ENCODE measurements at places on chromosomes 5 and 9. TPM values are rescaled to one million over a fixed set of nuclear protein-coding genes. Genes with fewer than 3 reads are reported as not detected.

DNA sequence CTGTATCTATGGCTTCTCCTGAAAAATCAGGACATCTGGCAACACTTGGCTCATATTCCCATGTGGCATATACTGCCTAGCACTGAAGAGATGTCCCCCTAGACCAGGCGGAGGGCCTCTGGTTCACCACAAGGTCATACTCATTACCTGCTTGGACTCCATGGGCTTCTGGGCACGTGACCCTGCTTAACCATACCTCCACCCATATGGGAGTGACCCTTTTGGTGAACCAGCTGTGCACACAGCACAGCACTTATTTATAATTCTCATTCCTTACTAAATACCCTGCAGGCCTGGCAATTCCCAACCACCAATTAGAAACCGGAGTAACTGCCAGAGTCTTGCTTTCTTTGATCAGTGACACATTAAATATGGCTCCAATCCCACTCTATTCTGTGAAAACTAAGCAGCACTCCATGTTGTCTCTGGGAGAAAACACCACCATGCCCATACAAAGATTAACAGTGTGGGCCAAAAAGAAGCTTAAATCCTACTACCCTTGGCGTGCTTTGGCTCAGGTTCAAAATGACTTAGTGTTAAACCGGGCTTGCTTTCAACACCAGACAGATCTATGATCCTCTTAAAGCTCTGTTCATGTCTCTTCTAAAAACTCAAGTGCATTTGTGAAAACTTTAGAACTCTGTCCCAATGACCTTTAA is 57.7 kb downstream of the MTMR12 start:
- no peak overlapping the region for H3K4me3 ChIP-seq
- no peaks in the 10 kb centered on the region for H3K27me3 ChIP-seq
- no peaks in the 10 kb centered on the region for H3K4me1 ChIP-seq
- peaks cover 23% of the 10 kb centered on the region for H3K36me3 ChIP-seq

DNA sequence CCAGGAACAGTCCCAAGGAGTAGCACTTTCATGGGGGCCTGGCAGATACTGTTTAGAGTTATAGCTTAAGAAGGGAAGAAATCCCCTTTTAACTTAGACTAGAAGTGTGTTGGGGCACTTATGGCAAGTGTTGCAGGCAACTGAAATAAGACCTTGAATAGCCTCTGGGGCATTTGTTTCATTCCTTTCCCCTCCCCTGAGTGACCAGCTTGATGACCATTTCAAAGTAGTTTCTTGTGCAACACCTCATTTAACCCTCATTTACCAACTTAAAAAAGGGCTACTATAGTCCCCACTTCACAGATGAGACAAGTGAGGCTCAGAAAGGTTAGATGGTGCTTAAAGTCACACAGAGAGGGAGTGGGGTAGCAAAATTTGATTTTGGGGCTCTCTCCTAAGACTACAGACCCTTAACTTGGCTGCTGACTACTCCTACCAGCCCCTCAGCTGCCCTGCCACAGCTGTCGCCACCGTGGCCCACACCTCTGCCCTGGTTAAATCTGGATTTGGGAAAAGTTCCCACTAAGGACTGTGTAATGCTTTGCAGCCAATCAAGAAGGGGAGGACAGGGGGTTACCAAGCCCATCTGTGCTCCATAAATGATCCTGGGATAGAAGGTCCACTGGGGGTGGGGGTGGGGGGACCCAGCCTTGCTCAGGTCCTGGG is 5.5 kb downstream of the PDLIM4 start:
- H3K27me3 ChIP-seq, result no peaks in the 10 kb centered on the region
- H3K27ac ChIP-seq, result no peak overlapping the region
- no peaks in the 10 kb centered on the region for H3K36me3 ChIP-seq

- no peaks in the 10 kb centered on the region for H3K4me1 ChIP-seq
- DNase-seq, result no peak
- no peak overlapping the region for H3K27ac ChIP-seq
- no peak overlapping the region for H3K4me3 ChIP-seq
Measured at GRCh38 chr5:4862500-4862899, 277.6 kb upstream of the ADAMTS16 start.

DNA sequence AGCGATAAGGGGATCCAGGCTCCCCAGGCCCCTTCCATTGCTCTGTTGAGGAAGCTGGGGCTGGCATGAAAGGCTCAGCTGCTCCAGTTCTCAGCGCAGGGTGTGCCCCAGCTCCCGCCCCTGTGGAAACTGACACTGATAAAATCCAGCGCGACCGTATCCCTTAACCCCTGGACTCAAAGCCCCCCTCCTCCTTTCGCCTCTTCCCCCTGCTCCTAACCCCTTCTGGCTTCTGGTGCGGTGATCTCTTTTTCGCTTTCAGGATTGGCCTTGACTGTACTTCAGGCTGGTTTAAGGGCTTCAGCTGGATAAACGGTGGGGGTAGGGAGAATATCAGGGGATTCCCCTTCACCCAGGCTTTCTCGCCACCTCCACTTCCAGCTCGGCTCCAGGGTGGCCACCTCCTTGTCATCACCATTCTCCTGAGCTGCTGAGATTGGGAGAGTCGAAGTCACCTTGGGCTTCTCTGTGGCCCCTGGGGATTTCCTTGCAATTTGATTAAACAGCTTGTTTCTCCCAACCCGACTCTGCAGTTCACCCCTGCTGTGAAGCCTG is 843 bp downstream of the BSPRY start:
- peak; percentile 42 for DNase-seq
- H3K27me3 ChIP-seq, result no peaks in the 10 kb centered on the region
- H3K4me1 ChIP-seq, result peaks cover 31% of the 10 kb centered on the region
- H3K27ac ChIP-seq, result peak overlapping the region; percentile 90

- DNase-seq, result peak; percentile 32
- H3K27ac ChIP-seq, result no peak overlapping the region
- no peak overlapping the region for H3K4me3 ChIP-seq
- peaks cover 3% of the 10 kb centered on the region for H3K36me3 ChIP-seq
- peaks cover 20% of the 10 kb centered on the region for H3K4me1 ChIP-seq
Measured at GRCh38 chr5:32713770-32714381, 2.8 kb downstream of the NPR3 start.

DNA sequence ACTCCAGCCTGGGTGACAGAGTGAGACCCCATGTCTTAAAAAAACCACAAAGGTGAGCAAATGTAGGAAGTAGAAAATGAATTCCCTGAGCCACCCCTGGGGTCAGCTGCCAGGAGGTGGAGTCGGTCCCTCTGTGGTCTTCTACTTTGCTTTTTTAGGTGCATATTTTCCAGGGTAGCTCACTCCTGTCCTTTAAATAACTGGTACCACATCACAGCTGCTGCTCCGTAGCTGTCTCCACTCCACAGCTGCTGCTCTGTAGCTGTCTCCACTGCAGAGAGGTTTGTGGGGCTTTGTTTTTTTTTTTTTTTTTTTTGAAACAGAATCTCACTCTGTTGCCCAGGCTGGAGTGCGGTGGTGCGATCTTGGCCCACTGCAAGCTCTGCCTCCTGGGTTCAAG is 8.9 kb downstream of the WDR5 start:
- H3K36me3 ChIP-seq, result peaks cover 25% of the 10 kb centered on the region
- no peaks in the 10 kb centered on the region for H3K27me3 ChIP-seq
- H3K4me1 ChIP-seq, result peaks cover 10% of the 10 kb centered on the region
- H3K4me3 ChIP-seq, result no peak overlapping the region

DNA sequence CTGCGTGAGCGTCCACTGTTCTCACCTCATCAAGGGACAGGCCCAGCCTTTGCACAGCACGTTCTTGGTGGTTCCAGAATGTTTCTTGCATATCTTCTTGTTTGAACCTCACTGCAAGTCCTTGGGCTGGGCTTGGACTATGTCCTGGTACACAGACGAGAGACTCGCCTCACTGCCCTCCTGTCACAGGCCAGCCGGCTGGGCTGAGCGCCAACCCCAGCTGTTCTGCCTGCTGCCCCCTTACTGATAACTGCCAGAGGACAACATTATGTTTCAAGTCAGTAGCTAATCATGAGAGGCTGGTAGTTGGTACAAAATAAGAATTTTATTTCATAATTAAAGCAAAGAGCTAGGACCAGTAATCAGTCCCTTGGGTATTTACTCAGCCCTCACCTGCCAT is 52.8 kb upstream of the LRRTM2 start:
- DNase-seq, result no peak
- peaks cover 2% of the 10 kb centered on the region for H3K27me3 ChIP-seq
- no peak overlapping the region for H3K4me3 ChIP-seq
- no peaks in the 10 kb centered on the region for H3K4me1 ChIP-seq

DNA sequence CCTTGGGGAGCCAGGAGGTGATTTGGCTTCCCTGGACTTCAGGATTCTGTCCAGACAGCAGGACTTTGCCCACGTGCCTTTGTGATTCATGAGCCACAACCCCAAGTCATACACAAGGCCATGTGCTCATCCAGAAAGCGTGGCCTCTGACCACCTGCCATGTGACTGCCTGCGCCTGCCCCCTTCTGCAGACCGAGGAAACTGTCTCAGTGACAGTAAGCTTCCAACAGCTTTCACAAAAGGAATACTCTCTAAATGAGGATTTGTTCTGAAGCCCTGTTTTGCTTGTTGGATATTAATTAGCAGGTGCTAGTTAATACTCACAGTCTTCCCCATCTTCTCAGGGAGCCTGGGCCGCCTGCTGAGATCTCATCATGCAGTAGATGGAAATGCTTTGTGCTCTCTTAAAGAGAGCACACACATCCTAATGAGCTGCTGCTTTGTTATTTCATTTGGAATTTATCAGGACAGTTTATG is 36.9 kb upstream of the ANGPTL2 start:
- H3K27ac ChIP-seq, result no peak overlapping the region
- no peaks in the 10 kb centered on the region for H3K36me3 ChIP-seq
- DNase-seq, result peak; percentile 21

DNA sequence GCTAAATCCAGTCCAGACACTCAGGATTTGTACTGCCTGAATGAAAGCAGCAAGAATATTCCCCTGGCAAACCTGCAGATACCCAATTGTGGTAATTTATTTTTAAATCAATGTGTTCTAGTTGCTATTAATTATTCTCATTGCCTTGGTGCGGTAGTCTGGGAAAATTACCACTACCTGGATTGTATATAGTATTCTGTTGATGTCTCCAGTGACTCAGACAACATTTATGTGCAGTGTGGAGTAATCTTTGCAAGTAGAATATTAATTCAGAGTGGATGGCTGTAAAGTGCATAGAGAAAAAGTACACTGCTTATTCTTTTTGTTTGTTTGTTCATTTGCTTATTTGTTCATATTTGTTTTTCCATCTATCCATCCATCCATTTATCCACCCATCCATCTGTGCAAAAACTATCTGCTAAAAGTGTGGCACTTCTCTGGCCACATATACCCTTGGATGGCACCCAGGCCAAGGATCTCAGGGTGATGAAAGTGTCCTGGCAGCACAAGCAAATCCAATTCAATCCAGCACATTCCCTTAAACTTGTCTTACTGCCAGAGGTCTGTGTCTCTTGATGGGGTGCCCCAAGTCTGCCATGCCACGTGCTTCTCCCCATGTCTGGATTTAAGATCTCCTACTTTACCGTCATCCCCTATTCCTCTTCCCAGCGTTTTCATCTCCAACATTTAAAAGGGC is 41.3 kb downstream of the NTRK2 start:
- no peak for DNase-seq
- no peaks in the 10 kb centered on the region for H3K36me3 ChIP-seq
- peaks cover 20% of the 10 kb centered on the region for H3K27me3 ChIP-seq
- H3K27ac ChIP-seq, result no peak overlapping the region
- H3K4me3 ChIP-seq, result no peak overlapping the region

Gene LRRC70
- total RNA-seq, result 0.86 TPM

Gene MLANA
- not detected for total RNA-seq

Gene F2RL2
- total RNA-seq, result not detected
